Activated T-cell treated with anti-CD3 and anti-CD28 coated beads for 4 hours (primary cell): ENCODE measurements at places on chromosomes 16 and 17.

DNA sequence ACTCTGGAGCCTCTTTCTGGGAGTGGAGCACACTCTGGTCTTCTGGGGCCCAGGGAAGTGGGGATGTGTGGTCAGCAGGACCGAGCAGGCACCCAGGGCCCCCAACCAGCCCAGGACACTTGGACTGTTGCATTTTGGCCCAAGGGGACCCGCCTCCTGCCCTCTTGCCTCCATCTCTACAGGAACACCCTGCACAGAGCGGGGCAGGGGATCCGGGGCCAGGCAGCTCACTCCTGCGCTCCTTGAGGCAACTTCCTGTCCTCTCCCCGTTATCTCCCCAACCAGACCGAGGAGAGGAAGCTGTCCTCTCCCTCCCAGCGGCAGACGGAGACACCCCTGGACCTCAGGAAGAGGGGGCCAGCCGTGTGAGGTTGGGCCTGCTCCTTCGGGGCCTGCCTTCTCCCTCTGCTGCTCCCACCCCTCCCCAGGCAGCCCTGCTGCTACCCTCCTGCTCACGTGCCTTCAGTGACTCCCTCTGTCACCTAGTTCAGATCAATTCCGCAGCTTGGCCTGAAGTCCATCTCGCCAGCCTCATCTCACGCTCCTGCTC is 10.0 kb upstream of the ATP2A3 start:
- no peak for DNase-seq

GRCh38 chr17:79072544-79072943 is 2.1 kb upstream of the ENGASE start:
- no peak for DNase-seq

GRCh38 chr16:86248310-86248905 is 261.9 kb upstream of the FOXF1 start:
- DNase-seq, result no peak

GRCh38 chr17:34249061-34249460 is 6.0 kb upstream of the CCL2 start:
- DNase-seq, result no peak

GRCh38 chr17:56679115-56679776 is 85.7 kb downstream of the NOG start:
- DNase-seq, result no peak

GRCh38 chr17:16988749-16989229 is 16.9 kb upstream of the TNFRSF13B start:
- no peak for DNase-seq

- no peak for DNase-seq
These were observed 28.2 kb downstream of the B9D1 start for GRCh38 chr17:19334331-19334730.

GRCh38 chr17:78748730-78749317 is 33.2 kb downstream of the CYTH1 start:
- peak; percentile 54 for DNase-seq

DNA sequence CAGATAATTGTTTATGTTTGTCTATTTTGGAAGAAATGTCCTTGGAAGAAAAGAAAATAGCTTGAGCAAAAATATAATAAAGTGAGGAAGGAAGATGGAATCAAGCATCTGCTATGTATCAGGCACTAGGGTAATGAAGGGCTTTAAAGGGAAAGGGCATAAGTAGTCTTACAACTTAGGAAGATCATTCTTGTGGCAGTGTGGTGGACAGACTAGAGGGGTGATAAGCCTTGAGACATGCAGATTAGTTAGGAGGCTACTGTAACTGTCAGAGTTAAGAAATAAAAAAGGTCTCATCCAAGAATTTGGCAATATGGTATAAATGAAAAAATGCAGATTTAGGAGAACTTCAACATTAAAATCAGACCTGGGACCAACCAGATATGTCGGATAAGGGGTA is 14.9 kb downstream of the FAM222B start:
- DNase-seq, result no peak
